ENCODE measurements at places on chromosomes 6 and 20.

GRCh38 chr6:89859744-89860143 lies 30.1 kb downstream of the CASP8AP2 start:
- DNase-seq = no peak

- no peak for DNase-seq
These were observed 363.4 kb upstream of the JARID2 start for GRCh38 chr6:14882394-14883026.

GRCh38 chr6:122248844-122249243 lies 150.6 kb upstream of the HSF2 start:
- DNase-seq = no peak

- DNase-seq = no peak
These were observed 125.1 kb upstream of the LOC128125822 start for GRCh38 chr6:63447134-63447533.

DNA sequence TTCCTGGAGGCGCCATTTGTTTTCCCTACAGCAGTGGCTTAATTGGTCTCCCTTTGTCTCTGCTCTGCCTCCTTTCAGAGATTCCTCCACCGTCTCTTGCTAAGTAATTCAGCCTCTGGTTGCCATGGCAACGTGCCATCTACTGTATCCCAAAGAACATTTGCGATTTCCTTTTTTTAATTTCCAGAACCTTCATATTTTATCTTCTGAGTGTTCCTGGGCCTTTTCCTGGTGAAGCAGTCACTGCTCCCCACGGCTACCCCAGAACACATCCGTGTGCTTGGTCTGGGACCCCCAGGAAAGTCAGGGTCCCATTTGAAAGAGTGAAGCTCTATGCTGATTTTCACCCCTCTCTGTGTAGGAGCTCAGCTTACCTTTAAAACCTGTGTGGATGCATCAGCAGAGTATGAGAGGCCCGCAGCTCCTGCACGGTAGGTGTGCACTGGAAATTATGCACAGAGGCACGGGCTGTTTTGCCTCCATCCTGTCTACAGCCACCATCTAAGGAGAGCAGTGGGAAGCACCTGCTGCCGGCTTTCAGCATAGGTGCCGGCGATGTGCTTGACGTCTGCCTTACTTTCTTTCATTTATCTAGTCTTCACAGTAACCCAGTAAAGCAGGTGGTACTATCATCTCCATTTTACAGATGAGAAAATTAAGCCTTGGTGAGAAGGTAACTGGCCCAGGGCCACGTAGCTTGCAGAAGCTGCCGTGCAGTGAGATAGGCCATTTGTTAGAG lies 122.8 kb downstream of the SYCP2 start:
- DNase-seq = no peak

GRCh38 chr6:150417250-150417649 lies 48.4 kb downstream of the IYD start:
- DNase-seq = no peak

- no peak for DNase-seq
These were observed 190.8 kb downstream of the TENT5A start for GRCh38 chr6:81561731-81562130.

DNA sequence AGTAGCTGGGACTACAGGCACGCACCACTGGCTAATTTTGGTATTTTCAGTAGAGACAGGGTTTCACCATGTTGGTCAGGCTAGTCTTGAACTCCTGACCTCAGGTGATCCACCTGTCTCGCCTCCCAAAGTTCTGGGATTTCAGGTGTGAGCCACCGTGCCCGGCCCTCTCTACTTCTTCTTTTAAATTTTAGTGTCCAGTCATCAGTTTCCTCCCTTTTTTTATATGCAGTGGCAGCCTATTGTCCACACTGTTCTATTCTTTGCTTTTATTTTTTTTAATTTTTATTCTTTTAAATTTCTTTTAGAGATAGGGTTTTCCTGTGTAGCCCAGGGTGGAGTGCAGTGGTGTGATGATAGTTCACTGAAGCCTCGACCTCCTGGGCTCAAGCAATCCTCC lies 12.3 kb downstream of the EFCAB8 start:
- DNase-seq = no peak

DNA sequence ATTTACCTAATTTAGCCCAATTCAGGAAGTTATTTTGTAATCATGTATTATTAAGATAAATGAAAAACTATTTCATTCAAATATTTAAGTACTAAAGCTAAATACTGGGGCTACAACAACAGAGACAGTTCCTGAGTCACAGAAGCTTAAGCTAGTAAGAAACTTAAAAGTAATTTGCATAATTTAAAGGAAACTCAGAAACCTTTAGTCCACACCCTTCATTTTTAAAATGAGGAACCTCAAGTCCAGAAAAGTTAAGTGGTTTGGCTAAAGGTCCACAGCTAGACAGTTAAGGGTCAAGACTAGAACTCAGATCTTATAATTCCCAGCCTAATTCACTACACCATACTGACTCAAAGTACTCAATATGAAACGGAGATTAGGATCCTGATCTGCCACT lies 7.2 kb downstream of the LMBRD1 start:
- no peak for DNase-seq

GRCh38 chr6:9248133-9248532 lies 812.8 kb upstream of the SLC35B3 start:
- DNase-seq = no peak

GRCh38 chr6:120908767-120909166 lies 425.5 kb downstream of the TBC1D32 start:
- no peak for DNase-seq

DNA sequence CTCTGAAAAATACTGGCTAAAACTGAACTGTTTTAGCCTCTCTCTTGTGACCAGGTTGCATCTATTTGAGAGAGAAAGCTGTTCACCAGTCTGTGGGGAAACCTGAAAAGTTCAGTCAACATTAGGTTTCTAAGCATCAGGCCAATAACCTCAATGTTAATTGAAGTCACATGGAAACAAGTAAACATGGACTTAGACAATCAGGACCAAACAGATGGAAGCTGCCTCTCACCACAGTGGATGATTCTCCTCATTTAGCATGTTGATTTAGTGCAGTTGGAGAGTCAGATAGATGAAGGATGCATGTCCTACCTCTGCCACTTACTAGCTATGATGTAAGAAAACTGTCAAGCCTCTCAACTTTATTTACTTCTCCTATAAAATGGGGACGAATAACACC lies 18.2 kb downstream of the SCGN start:
- DNase-seq = no peak

GRCh38 chr6:33768644-33769120 lies 20.2 kb downstream of the LEMD2 start:
- DNase-seq = peak; percentile 66

GRCh38 chr20:58127701-58128111 lies 100.7 kb downstream of the ANKRD60 start:
- DNase-seq = no peak

GRCh38 chr6:156953479-156954146 lies 176.4 kb downstream of the ARID1B start:
- no peak for DNase-seq

- DNase-seq = peak; percentile 16
These were observed 435 bp downstream of the DLK2 start for GRCh38 chr6:43454696-43455530.

DNA sequence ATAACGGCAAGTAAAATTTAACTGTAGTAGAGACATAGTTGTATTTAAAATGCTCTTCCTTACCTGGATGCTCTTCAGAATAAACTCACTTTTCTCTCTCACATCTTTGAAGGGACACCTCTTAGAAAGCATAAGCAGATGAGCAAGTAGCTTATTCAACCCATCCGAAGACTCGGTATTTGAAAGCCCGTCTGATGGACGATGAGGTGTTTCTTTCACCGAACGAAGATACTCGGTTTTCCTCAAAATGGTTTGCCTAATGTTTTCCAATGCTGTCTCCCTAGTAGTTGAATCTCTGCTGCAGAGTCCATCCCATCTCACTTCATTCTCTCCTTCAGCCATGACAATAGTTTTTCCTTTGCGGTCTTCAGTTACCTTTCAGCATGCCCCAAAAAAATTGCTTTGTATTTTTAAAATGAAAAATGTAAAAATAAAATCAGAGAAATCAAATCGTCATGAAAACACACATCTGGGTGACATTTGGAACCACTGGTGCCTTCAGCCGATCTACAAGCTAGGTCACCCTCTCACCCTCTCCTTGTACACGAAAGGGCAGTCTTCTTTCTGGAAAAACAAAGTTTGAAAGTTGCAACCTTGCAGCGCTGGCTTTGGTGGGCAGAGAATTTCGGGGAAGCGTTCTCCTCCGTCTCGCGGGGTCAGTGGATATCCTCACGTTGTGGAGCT lies 772 bp downstream of the SESN1 start:
- DNase-seq = no peak

DNA sequence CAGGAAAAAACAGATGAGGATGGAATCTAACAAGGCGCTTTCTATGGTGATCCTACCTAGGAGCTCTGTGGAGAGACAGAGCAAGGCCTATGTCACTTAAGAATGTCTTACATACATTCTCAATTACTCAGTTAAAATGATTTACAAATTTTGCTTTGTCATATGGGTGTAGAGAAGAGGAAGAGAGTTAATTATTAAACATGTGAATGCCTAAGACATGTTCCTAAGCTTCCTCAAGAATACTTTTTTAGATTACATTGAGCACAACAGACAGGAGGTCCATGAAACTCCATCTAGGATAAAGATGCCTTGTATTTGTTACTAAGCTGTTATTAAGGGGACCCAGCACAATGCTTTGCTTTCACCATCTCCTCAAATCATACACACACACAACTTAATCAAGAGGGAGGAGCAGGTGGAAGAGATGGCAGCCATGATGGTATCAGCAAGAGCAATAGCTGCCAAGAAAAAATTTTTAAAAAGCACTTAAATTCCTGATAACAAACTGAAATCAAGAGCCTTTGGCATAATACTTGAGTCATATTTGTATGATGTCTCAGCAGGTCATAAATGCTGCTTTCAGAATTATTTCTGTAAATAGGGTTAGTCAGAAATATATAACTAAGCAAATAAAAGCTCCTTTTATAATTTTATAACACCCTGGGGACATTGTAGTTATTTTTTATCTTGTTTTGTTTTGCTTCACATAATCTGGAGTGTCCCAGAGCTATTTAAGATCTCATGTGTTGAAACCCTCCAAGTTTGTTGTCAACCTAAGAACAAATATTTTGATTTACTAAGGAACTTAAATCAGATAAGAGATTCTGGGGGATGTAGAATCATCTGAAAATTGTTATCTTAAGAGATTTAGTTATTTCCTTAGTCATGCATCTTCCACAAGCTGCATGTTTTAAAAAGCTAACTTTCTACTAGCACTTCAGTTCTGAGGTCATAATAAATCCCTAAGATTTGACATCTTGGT lies 70.0 kb upstream of the CD2AP start:
- no peak for DNase-seq

GRCh38 chr6:43937236-43938177 lies 167.5 kb downstream of the VEGFA start:
- no peak for DNase-seq

GRCh38 chr6:94464018-94464510 lies 1044.7 kb upstream of the EPHA7 start:
- DNase-seq = no peak
